ENCODE measurements at places on chromosomes 12 and 14. TPM values are rescaled to one million over a fixed set of nuclear protein-coding genes. Genes with fewer than 3 reads are reported as not detected.

- no peak for DNase-seq
Observed at GRCh38 chr12:109947521-109947920, 47.4 kb downstream of the TCHP start.

DNA sequence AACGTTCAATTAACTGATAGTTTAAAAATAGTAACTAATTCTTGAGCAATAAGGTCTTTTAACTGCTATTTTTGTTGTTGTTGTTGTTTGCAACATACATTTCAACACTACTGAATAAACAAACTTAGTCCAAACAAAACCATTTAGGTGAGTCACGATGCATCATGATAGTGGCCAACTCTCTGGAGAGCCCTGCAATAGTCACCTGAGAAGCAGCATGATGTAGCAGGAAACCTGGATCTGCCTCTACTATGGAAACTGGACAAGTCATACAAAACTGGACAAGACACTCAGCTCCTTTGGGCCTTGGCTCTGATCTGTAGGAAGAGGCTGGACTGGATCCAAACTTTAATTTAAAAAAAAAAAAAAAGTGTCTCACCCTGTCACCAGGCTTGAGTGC is 117.3 kb downstream of the MED13L start:
- no peak for DNase-seq

DNA sequence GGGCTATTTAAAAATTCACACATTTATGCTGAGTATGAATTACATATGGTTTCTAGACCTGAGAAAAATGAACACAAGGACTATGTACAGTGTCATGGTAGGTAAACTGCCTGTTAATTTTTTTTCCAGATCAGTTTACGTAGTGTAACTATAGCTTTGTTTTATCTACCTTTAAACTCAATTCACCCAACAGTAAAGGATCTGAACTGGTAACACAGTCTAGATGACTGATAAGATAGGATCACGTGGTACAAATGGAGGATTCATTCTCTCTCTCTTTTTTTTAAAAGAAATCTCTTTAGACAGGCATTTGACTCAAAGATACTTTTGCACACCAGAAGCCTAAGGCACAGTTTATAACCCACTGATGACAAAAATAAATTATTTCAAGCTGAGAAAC is 130.8 kb upstream of the ATP2B1 start:
- no peak for DNase-seq

DNA sequence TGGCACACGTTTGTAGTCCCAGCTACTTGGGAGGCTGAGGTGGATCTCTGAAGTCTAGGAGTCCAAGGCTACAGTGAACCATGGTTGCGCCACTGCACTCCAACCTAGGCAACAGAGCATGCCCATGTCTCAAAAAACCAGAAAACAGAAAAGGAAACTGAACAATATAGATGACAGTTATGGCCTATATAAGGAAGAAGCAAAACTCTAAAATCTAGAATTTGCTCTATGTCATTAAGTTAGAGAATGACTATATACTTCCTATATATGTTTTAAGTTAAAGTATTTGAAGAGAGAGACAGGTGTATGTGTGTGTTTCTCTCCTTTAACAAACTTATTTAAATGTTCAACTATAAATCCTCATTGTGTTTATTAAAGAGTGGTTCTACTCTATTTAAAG is 65.8 kb downstream of the MNAT1 start:
- DNase-seq, result no peak

DNA sequence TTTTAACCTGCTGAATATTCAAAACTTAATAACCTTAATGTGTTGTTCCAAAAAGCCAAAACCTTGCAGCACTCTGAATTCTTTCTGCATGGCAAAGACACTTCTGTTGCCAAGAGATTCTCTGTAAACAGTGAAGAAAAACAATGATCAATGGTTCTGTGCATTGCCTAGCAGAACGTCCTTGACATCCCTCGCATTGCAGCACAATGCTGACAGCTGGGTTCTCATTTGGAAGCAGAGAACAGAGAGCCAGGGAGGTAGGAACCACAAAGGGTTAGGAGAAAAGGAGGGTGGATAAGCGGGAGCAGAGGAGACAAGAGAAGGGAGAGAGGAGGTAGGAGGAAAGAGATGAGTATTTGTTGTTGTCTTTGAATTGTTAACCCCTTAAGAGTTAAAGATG is 501.1 kb downstream of the NAV3 start:
- no peak for DNase-seq

GRCh38 chr12:9782547-9783382 is 22.1 kb upstream of the CD69 start:
- DNase-seq, result no peak

DNA sequence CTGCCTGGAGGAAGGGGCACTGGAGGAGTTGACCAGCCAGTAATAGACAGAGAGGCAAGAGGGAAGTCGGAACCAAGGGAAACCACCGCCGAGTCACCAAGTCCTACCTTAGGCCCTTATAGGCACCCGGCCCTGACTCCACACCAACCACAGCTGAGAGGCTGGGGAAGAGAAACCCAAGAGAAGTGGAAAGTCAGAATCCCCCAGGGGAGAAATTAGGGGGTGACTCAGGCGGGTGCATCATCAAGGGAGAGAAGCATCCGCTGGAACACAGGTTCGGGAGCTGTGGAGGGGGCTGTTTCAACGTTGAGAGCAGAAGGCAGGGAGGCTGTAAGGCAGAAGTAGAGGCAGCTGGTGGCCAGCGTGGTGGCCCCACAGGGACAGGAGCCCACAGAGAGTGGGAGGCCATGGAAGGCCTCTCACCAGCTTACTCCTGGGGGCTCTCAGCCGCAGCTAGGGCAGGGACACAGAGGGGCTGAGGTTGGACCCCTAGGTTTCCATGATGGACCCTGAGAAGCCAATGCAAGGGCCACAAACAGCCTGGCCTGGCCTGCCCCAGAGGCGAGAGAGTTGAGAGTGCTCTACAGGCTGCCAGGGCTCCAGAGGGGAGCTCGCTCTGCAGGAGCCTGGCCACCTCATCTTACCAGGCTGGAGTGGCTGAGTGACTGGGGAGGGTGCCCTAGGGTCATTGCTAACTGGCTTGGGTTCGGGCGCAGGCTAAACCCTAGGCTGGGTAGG is 1.4 kb upstream of the TRMT61A start:
- no peak for DNase-seq

GRCh38 chr12:57460841-57461275 is 1.3 kb downstream of the GLI1 start:
- DNase-seq, result peak; percentile 49

DNA sequence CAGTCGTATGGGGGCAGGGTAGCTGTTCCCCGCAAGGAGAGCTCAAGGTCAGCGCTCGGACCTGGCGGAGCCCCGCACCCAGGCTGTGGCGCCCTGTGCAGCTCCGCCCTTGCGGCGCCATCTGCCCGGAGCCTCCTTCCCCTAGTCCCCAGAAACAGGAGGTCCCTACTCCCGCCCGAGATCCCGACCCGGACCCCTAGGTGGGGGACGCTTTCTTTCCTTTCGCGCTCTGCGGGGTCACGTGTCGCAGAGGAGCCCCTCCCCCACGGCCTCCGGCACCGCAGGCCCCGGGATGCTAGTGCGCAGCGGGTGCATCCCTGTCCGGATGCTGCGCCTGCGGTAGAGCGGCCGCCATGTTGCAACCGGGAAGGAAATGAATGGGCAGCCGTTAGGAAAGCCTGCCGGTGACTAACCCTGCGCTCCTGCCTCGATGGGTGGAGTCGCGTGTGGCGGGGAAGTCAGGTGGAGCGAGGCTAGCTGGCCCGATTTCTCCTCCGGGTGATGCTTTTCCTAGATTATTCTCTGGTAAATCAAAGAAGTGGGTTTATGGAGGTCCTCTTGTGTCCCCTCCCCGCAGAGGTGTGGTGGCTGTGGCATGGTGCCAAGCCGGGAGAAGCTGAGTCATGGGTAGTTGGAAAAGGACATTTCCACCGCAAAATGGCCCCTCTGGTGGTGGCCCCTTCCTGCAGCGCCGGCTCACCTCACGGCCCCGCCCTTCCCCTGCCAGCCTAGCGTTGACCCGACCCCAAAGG is 804 bp downstream of the GAPDH start:
- peak; percentile 65 for DNase-seq

- no peak for DNase-seq
Observed at GRCh38 chr14:67680121-67680602, 5.7 kb upstream of the VTI1B start.

The EMP1 gene
- polyA plus RNA-seq, result 45.2 TPM

The TMEM132C gene
- 1.3 TPM for polyA plus RNA-seq

The SLC16A7 gene
- 4.2 TPM for polyA plus RNA-seq

The HSPB8 gene
- polyA plus RNA-seq, result 8.4 TPM
